Activated T-helper 1 cell treated with anti-CD3 and anti-CD28 coated beads, Interleukin-12 subunit alpha, Interleukin-12 subunit beta, Interleukin-2, Interleukin-4 antibody, amounts not matched to agents 30 ng/mL and 10 ng/mL and 1 ng/mL, durations not matched to agents 14 hours and 24 hours and 36 hours (primary cell): ENCODE measurements at places on chromosomes 4 and X. TPM values are rescaled to one million over a fixed set of nuclear protein-coding genes. Genes with fewer than 3 reads are reported as not detected.

DNA sequence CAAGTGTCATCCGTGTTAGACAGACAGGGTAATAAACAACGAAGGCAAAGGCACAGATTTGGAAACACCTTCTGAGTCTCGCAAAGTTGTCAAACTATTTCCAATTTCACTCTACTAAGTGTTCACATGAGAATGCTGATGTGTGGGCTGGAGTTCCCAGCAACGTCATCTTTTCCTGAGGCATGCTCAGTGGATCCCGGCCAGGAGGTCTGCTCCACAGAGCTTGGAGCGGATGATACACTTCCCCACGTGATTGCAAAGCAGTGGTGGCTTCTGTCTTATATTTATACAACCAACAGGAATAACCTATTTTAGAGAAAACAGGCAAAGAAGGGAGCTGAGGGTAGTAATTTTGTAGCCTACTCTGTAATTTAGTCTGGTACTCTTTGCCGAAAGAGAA lies 40.1 kb upstream of the PDK3 start:
- no peak for DNase-seq
- H3K27me3 ChIP-seq: no peaks in the 10 kb centered on the region
- no peaks in the 10 kb centered on the region for H3K4me1 ChIP-seq
- H3K36me3 ChIP-seq: peaks cover 2% of the 10 kb centered on the region
- no peak overlapping the region for H3K27ac ChIP-seq

DNA sequence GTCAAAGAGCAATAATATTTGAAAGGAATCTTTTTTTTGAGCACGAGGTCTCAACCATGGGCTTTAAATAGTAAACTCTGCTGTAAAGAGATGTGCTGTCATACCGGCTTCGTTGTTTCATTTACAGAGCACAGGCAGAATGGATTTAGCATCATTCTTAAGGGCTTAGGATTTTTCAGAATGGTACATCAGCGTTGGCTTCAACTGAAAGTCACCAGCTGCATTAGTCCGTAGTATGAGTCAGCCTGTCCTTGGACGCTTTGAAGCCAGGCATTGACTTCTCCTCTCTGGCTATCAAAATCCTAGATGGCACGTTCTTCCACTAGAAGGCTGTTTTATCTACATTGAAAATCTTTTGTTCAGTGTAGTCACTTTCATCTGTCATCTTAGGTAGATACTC lies 23.6 kb downstream of the COX18 start:
- no peak overlapping the region for H3K27ac ChIP-seq
- no peaks in the 10 kb centered on the region for H3K36me3 ChIP-seq
- no peak overlapping the region for H3K4me3 ChIP-seq
- no peak for DNase-seq

CPE gene
- total RNA-seq: 0.07 TPM in 1 of 2 replicates, not detected in the other

FGA gene
- total RNA-seq: not detected in 2 replicates

REST gene
- 52.4 and 60.0 TPM in 2 replicates for total RNA-seq

MAMLD1 gene
- 15.0 and 19.2 TPM in 2 replicates for total RNA-seq

PARM1 gene
- not detected in 2 replicates for total RNA-seq

EDA gene
- 1.6 and 2.4 TPM in 2 replicates for total RNA-seq
